ENCODE measurements at places on chromosomes 1 and 21. TPM values are rescaled to one million over a fixed set of nuclear protein-coding genes. Genes with fewer than 3 reads are reported as not detected.

DNA sequence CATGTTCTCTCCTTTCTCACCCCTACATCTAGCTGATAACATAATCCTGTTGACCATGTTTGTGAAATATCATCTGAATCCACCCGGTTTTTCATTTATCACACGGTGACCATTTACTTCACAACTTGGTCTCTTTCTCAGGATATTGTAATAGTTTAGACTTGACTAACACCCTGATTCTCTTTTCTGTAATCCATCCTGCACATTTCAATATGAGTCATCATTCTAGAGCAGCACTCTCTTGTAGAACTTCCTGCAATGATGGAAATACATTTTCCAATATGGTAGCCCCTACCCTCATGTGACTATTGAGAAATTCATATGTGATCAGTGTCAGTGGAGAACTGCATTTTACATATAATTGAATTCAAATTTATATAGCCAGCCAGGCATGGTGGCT is 2.3 kb upstream of the JAM2 start:
- DNase-seq = no peak

DNA sequence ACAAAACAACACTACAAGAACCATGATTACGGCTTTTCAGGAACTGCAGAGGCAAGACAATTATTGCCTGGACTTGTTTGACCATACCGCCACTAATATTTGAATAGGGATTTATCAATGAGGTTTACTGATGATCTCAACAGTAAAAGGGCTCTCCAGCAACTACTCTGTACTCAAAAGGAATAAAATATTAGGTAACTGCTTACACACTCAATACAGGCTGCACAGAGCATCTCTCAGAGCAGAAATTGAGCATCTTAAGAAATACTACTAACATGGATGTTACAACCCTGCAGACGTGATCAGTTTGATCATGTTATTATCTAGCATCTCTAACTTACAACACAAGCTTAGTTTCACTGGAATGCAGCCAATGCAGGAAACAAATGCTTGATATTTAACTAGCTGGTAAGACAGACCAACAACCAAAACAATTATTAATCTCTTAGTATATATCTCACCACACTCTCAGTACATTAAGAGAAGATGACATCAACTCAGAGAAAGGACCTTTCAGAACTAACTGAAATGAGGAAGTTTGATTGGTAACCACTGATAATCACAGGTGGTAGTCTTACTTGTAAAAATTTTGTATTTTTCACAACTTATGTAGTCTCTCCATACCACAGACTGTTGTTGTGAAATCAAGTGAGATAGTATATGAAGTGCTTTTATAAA is 52.2 kb downstream of the PUM1 start:
- no peak for DNase-seq

GRCh38 chr1:177981200-177981599 is 11.3 kb upstream of the SEC16B start:
- no peak for DNase-seq

- no peak for DNase-seq
These were observed 45.7 kb downstream of the TDRD5 start for GRCh38 chr1:179637211-179637860.

GRCh38 chr1:72891976-72892375 is 609.6 kb upstream of the NEGR1 start:
- DNase-seq = no peak

- DNase-seq = no peak
These were observed 44.3 kb downstream of the GPATCH2 start for GRCh38 chr1:217586586-217586985.

DNA sequence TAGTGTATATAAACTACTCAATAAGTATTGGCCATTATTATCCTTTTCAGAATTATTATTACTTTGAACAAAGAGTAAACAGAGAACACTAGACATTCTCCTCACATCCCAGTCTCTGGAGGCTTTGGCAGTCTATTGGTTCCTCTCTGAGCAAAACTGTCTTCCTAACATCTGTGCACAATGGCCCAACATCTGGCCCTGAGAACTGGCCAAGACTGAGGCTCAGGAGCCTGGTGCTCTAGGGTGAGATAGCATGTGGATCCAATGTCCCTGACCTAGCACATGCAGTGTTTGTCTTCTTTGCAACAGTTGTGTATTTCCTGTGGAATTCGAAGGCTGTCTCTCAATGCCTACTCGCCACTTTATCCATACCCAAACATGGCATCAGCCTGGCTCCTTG is 313.2 kb upstream of the KAZN start:
- no peak for DNase-seq

DNA sequence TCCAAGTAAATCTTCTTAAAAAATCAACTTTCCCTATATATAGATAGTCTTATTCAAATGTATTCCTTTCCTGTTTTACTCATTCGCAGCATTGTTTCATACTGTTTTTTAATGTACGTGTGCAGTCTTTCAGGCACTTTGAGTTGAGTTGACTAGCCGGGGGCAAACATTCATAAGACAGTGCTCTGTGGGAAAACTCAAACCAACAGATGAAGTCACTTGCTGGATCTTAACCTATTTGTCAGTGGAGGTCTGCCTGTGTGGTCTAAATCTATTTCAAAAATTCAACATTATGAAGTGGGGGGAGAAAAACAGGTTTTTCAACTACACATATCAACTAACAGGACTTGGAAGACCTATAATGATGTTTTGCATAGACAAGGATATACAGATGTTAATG is 6.2 kb downstream of the HSD11B1 start:
- no peak for DNase-seq

- DNase-seq = no peak
These were observed 24.7 kb upstream of the FCGR2A start for GRCh38 chr1:161480381-161481035.

- DNase-seq = no peak
These were observed 2.3 kb upstream of the ACTA1 start for GRCh38 chr1:229436201-229436600.

- no peak for DNase-seq
These were observed 31.5 kb upstream of the LRP8 start for GRCh38 chr1:53359225-53359933.

- no peak for DNase-seq
These were observed 105.9 kb downstream of the SIPA1L2 start for GRCh38 chr1:232524056-232524455.

Gene VHLL
- not detected for total RNA-seq

Gene UBXN10
- total RNA-seq = 2.7 TPM

Gene CD1C
- total RNA-seq = 0.44 TPM

Gene LCE1A
- not detected for total RNA-seq

Gene TINAGL1
- total RNA-seq = 211 TPM

Gene GBP5
- 0.37 TPM for total RNA-seq

Gene AUNIP
- not detected for total RNA-seq

Gene NCMAP
- 0.16 TPM for total RNA-seq

Data from right atrium auricular region (tissue), 2 donors.